ENCODE measurements at places on chromosomes 5 and 9.

DNA sequence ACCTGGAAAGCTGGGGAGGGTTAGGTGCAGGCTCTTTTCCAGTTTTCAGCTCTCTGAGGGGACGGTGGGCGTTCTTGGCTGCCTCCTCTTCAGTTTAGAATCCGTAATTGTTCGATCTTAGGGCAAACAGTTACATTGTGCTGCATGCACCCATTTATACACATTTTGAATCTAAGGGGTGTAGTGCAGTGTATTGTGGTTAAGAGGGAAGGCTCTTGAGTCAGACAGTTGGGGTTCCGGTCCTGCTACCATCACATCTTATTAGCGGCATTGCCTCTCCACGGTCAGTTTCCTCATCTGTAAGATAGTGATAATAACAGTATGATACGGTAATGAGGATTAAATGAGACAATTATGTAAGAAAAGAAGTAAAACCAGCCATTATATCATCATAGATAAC lies 625 bp downstream of the EXOSC2 start:
- DNase-seq = no peak

GRCh38 chr9:88435336-88435735 lies 47.1 kb downstream of the SPIN1 start:
- no peak for DNase-seq

GRCh38 chr5:78103232-78103918 lies 191.1 kb downstream of the AP3B1 start:
- no peak for DNase-seq

- DNase-seq = no peak
These were observed 1.7 kb downstream of the DBN1 start for GRCh38 chr5:177471610-177472356.

DNA sequence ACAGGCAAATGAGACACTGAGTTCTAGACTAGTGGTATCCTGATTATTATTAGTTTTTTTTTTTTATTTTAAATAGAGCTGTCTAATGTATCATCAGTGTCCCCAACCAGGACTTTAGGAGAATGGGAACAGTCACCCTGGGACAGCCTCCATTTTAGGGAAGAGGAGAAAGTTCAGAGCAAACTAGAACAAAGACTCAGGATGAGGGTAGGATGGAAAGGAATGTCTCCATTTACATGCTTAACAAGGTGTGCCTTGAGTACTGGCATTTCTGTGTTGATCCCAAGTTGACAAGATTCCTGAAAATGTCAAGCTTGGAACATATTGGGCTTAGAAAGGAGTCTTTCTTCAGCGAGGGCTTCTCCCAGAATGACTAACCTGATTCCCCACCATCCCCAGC lies 223.5 kb downstream of the ARRDC3 start:
- no peak for DNase-seq

DNA sequence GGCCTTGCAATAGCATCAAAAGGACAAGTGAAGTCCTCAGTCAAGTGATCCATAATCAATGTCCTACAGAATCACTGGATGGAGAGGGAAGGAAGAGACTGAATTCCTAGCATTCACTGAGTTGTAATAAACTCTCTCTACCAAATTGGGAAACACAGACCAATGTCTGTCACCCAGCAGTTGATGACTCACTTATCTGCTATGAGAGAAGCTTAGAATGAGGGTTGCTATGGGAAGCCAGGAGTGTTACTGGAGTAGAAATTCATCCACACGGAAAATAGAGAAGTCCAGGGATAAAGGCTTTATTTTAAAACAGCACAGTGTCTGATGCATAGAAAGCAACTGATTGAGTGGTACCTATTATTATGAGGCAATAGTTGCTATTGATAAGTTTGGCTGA lies 407.4 kb downstream of the BRINP1 start:
- no peak for DNase-seq

DNA sequence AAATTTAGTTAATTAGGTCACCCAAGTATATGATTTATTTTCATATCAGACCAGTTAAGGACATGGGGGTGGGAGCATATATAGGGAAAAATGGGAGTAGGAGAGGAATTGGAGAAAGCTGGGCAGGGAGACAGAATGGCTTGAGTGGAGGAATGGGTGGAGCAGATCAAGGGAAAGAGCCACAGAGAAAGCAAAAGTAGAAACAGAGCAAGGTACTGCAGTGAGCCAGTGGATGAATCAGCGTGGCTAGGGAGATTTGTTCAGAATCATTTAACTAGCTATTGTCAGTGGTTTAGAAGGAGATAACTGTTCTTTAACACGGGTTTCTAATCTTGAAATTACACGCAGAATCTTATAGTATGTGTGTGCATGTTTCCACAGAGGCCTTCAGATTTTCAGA lies 37.4 kb downstream of the SNX24 start:
- DNase-seq = no peak

- no peak for DNase-seq
These were observed 186.8 kb downstream of the TTLL11 start for GRCh38 chr9:121906074-121906870.

DNA sequence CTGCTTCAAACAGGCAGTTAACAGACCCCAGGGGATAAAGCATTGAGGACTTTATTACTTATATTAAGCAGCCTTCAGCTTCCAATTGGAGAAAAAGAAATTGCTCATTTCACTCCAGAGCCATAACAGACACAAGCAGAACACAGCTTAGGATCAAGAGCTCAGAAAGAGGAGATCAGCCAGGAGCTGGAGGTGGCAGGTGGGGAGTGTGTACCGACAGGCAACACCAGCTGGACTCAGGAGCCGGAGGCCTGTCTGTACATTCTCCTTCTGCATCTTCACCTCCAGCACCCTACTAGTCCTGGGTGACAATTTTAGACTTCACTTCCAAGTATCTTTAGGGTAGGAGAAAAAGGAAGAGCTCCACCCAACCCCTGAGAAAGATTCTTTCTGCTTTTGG lies 35.8 kb downstream of the NRG2 start:
- no peak for DNase-seq

DNA sequence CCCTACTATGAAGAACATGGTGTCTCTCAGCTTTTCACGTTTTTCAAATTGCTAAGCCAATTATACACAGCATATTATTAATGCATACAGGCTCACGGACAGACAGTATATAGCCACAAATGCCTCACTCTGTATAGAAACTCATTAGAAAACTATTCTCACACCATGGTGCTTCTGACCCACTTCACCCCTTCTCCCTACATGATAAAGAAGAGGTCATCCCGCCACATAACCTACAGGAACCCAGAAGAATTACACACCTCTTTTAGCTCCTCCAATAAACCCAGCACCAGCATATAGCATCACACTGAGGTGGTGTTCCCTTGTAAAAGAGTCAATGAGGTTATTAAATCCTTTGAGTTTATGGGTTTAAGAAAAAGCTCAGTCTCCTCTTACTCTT lies 5.6 kb downstream of the TLE1 start:
- no peak for DNase-seq

- no peak for DNase-seq
These were observed 13.9 kb downstream of the PRRC2B start for GRCh38 chr9:131407717-131408195.

- DNase-seq = no peak
These were observed 559.7 kb upstream of the CYLC2 start for GRCh38 chr9:102435427-102435826.

DNA sequence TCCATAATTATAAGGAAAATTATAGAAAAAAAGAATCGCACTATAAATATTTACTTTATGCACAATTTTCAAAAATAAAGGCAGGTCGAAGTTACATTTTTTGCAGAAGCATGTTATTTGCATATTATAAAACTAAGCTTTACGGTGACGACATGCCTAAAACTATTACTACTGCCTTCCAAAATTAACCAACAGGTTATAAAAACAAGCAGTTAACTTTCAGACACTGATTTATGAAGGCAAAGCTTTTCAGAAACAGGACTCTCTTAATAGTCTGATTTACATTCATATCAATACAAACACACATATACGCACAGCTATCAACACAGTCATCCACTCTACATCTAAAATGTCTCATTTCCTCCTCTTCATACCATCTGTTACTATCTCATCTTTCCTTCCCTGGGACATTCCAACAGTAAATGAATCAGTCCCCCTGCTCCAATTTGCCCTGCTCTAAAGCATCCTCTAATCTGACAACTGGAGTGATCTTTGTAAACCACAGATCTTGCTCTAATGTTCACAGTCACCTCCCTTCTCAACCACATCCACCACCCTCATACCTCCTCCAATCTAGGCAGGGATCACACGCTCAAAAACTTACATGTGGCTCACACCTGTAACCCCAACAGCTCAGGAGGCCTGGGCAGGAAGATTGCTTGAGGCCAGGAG lies 21.6 kb downstream of the FBXW11 start:
- no peak for DNase-seq
